MM.1S (cell line): ENCODE measurements at places on chromosomes 2 and 18.
A peak's percentile ranks its signal among the peaks of the same experiment; 100 is the strongest.

DNA sequence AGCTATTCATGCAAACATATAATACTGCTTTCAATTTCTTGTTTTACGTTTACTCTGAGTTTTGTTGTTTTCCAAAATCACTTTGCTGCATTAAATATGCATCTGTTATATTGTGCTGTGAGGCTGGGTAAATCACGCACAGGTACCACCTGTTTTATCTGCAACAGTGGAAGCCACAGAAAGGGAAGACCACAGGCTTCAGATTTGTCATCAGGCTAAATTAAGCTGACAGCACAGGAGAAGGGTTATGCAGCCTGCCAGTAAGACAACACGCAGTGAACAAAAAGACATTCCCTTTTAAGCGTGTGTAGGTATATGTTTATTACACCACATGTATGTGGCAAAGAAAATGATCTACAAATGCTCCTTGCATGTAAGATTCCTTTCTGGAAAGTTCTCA lies 38.2 kb downstream of the ZNF516 start:
- no peak for DNase-seq

- DNase-seq, result no peak
Observed at GRCh38 chr2:171883275-171883893, 10.7 kb downstream of the SLC25A12 start.

DNA sequence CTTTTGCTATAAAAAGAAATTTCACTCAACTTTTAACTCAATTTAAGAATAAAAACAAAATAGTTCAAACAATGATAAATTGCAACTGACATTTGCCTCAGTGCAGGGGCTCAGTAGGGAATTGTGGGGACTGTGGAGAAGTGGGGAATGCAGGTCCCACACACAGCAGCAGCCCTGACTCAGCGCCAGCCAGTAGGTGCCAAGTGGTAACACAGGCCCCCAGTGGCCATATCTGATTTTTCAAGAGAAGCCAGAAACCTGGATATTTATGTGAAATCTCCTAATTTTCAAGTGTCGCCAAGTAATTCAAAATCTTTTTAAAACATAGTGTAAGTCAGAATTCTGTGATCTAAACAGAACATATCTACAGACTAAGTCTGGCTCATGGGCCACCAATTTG lies 186.3 kb downstream of the EN1 start:
- no peak for DNase-seq

GRCh38 chr2:108916122-108916795 lies 72.8 kb downstream of the EDAR start:
- no peak for DNase-seq

- DNase-seq, result no peak
Observed at GRCh38 chr18:5015213-5015612, 181.8 kb downstream of the AKAIN1 start.

DNA sequence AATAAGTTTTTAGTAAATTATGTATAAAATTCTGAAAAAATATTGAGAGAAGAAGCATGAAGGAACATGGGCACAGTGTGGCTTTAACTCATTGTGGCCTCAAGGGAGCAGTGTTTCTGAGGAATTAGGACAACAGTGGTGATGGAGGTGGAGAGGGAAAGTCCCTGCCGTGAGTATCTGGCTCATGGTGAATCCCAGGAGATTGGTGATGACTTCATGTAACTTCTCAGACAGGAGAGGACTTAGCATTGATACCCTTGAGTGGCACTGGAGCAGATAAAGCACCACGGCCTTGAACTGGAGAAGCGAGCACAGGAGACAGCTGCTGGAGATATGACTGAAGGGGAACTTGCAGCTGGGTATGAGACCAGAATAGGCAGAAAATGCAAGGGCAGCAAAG lies 35.0 kb upstream of the LRP1B start:
- peak; percentile 59 for DNase-seq

DNA sequence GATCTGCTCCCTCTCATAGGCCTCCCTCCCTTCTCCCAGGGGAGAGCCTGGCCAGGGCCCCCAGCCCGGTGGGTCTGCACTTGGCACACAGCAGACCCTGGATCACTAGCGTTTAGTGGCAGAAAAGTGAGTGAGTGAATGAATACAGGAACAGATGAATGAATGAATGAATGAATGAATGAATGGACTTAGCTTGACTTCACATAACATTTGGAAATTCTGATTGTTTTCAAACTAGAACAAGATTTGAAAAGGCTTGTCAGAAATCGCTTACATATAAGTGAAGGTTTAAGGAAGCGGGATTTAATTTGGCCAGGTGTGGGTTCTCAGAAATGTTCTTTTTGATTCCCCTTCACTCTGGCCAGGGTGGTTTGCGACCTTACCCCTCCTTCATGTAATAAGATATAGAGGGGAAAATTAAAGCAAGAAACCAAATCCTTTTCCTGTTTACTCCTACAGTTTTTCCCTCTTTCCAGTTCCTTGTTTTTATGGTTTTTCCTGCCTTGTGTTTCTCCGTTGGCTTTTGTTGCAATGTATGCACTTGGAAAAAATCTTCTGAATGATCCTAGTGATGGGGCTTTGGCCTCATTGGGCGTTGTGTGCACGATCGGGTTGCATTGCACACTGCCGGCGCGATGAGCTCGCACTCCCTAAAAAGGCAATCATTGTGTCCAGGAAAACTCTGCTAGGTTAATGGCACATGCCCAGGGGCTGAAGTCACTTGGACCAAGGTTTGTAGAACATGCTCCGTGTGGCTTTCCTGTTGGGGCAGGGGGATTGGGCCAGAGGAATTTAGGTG lies 16.4 kb downstream of the LRRFIP1 start:
- DNase-seq, result no peak
